ENCODE measurements at places on chromosomes 11 and 22.

DNA sequence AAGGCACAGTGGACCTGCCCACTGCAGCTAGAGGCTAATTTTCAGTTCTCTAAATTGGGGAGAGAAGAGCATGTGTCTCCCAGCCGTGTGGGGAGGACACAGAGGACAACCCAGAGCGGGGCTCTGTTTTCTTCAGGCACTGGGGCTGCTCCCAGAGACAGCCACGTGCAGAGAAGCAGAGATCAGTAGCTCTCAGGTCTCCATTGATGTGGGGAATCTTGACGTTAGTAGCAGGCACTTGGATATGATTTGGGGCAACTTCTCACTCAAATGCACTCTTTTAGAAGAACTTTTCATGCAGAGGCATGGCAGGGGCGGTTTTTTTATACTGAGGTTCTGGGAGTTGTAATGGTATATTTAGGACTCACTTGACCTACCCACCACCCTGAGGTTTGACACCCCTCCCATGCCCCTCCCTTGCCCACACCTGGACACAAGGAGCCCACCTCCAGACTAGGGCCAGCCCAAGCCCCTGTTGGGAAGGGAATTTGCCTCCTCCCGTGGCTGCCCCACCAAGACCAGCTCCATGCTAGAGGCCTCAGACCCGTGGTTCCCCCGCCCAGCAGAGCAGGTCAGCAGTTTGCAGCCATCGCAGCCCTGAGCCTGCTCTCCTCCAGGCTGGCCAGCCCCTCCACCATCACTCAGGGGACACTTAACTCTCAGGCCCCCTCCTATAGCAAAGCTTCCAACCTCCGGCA lies 94.2 kb upstream of the RTL6 start:
- no peak for DNase-seq

DNA sequence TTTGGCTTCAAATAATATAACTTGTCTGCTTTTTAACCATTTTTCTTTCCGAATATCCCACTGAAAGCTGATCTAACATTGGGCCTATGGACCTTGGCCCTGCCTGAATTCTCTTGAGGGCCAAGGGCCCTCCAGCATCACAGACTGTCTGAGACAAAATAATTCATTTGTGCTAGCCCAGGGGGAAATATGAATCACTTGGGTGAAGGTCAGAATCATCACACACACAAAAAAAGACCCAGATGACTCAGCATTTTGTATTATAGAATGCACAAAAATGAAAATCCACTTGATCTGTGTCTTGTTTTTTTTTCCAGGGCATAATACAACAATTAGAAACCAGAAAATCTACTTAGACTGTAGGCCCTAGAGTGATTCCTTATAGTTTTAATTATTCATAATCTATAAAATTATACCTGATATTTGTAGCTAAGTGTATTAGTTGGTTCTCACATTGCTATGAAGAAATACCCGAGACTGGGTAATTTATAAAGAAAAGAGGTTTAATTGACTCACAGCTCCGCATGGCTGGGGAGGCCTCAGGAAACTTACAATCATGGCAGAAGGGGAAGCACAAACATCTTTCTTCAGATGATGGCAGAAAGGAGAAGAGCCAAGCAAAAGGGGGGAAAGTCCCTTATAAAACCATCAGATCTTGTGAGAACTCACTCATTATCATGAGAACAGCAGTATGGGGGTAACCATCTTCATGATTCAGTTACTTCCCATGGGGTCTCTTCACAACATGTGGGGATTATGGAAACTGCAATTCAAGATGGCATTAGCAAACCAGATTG lies 15.6 kb upstream of the RDX start:
- DNase-seq = no peak

DNA sequence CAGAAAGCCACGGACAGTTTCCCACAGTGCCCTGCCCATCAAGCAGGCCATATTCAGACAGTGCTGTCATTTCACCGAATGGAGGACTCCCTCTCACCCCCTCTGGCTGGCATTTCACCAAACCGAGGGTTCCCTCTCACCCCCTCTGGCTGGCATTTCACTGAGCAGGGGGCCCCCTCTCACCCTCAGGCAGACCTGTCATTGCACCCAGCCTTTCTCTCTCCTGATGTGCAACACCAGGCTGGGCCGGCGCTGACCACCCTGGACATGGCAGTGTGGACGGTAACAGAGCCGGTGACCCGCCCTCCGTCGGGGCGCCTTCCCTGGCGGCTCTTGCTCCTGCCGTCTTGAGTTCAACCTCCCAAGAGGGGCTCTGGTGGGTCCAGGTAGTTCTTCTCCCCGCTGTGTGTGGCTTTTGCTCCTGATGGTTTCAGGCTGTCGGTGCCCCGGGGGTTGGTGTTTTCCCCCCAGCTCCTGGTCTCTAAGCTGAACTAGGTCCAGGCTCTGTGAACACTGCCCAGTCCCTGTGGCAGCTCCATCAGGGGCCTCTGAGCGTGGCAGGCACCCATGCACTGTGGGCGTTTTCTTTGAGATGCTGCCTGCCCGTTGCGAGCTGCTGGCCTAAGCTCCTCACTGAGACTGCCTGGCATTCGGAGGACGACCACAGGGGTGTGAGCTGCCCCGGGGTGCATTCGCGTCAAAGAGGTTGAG lies 46.9 kb downstream of the SMIM38 start:
- DNase-seq = no peak

DNA sequence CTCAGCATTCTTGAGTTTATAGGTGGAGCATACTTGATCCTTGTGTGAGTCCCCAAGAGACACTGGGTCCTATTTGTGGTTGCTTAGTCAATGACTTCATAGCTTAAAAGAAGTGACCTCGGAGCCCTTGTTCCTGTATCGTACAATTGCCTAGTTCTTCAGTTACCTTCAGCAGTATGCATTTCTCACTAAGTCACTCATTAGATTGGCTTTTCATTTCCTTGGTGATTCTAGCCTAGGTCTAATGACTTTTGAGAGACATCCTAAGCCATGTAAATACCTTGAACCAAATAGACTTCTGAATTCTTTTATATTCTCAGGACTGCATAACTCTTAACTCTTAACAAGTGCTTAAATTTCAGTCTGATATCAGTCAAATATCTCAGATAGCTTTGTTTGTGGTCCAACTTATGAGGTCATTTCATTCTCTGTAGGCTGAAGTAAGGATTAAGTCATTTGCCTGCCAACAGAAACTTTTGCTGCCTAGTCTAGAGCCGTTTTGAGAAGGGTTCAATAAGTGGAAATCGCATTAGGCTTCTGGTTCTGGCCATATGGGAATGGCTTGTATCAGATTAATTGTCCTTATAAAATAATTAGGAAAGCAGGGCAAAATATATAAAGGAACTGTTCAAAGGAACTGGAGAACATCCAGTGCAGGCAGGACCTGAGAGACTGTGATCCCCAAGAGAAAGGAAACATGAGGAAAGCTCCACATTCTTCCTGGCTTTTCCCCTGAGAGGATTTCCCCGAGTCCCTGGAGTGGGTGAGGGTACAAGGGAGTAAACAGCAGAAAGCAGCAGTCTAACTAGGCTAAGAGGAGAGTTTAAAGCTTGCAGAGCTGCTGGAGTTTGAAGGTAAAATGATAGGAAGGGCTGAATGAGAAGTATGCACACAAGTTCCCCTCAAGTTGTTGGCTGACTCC lies 39.9 kb downstream of the TRAF6 start:
- DNase-seq = peak; percentile 54

DNA sequence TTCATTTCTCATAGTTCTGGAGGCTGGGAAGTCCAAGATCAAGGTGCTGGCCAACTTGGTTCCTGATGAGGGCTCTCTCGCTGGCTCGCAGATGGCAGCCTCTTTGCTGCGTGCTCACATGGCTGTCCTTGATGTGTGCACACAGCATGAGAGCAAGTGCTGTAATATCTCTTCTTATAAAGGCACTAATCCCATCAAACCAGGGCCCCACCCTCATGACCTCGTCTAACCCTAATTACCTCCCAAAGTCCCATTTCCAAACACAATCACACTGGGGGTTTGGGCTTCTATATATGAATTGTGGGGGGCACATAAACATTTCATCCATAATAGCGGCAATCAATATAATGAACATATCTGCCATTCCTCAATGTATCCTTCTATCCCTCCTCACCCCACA lies 1062.1 kb downstream of the BRD1 start:
- DNase-seq = no peak

DNA sequence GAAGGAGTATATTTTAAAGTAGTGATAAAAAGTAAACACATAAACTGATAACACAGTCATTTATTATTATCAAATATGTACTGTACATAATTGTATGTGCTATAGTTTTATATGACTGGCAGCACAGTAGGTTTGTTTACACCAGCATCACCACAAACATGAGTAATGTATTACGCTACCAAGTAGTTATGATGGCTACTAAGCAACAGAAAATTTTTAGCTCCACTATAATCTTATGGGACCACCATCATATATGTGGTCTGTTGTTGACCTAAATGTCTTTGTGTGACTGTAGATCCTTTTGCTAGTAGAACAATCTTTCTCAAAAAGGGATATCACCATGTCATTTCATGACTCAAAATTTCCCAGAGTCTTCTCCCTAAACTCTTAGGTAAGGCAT lies 93.5 kb downstream of the LARGE2 start:
- DNase-seq = no peak

- peak; percentile 72 for DNase-seq
Observed at GRCh38 chr11:44939673-44940395, 10.8 kb downstream of the TP53I11 start.

- DNase-seq = no peak
Observed at GRCh38 chr22:38684895-38685294, 3.1 kb downstream of the TOMM22 start.

DNA sequence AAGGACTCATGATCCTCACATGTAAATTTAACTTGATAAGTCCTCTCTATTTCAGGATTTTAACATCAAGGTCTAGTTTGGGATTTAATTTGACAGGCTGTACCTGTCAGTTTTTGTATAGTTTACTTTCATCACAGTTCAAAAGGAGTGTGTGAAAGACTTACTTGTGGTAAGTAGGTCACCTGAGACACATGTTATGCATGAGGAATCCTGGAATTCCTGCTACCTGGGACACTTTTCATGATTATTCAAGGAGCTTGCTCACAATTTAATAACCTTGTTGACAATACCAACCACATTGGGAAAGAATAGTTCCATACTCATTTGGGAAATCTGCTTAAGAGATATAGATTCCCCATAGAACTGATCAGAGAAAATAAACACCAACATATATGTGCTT lies 15.8 kb upstream of the SLC36A4 start:
- DNase-seq = no peak

- no peak for DNase-seq
Observed at GRCh38 chr11:126537492-126537891, 182.0 kb downstream of the ST3GAL4 start.

- DNase-seq = no peak
Observed at GRCh38 chr11:96366024-96366423, 23.0 kb upstream of the MAML2 start.

DNA sequence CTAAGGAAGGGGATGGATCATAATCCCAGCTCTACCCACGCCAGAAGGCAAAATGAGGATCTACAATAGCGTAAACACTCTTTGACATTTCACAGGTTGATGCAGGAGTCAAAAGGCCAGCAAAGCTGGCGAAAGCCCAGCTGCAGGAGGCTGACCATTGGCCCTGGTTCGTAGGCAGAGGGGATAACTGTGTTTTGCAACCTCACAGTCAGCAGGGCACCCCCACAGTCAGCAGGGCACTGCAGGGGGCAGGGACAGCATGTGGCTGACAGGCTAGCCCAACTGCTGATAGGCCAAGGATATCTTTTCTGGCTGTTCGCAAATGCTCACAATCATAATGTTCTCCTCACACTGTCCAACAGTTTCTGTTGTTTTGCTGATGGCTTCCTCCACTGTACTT lies 372.7 kb downstream of the BUD13 start:
- no peak for DNase-seq

- no peak for DNase-seq
Observed at GRCh38 chr11:79244798-79245197, 196.0 kb downstream of the TENM4 start.

GRCh38 chr11:23502826-23503225 lies 642.6 kb upstream of the CCDC179 start:
- no peak for DNase-seq

- DNase-seq = no peak
Observed at GRCh38 chr11:87779276-87780067, 395.8 kb downstream of the RAB38 start.

DNA sequence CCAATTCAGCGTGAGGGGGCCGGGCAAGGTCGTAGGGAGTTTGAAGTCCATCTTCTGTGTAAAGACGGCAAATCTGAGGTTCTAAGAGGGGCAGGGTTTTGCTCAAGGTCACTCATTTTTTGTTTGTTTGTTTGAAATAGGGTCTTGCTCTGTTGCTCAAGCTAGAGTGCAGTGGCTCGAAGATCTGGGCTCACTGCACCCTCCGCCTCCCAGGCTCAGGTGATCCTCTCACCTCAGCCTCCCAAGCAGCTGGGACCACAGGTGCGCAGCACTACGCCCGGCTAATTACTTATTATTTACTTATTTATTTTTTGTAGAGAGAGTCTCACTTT lies 355 bp upstream of the AP1B1 start:
- no peak for DNase-seq

- no peak for DNase-seq
Observed at GRCh38 chr11:65499713-65500386, 1.0 kb downstream of the MALAT1 start.

All from A673 (cell line).